ENCODE measurements at places on chromosomes 2 and 18.

DNA sequence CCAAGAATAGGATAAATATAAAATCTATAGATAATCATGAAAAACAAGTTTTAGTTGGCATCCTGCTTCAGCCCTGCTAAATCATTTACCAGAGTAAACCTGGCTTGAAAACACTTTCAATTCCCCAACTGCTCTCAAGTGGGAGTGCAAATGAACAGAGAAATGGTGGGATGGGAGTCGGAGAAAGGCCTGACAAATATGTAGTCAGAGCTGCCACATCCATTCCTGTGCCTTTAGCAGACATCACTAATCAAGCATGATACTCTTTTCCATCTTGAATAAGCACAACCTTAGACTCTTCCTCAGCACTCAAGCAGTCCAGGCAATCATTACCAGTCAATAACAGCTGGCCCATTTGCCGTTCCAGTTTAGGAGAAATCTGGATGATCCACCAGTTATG lies 101.3 kb downstream of the ANKRD44 start:
- DNase-seq: no peak

- no peak for DNase-seq
Measured at GRCh38 chr2:23375448-23375847, 9.5 kb upstream of the KLHL29 start.

DNA sequence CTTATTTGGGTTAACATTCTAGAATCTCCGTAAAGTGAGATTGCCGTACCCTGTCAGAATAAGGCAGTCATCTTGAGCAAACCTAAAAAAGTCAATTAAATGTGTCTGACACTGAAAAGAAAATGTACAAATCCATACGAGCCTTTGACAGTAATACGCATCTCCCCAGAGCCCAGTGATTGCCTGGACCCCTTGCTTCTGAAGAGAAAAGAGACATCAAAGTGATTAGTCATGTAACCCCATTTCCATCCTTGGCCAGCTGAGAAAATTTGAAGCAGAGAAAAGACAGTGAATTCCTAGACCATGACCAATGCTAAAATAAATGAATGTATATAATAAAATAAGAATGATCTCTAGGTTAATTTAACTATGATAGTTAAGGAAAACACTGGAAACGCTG lies 1499.4 kb downstream of the SUCLG1 start:
- DNase-seq: no peak

DNA sequence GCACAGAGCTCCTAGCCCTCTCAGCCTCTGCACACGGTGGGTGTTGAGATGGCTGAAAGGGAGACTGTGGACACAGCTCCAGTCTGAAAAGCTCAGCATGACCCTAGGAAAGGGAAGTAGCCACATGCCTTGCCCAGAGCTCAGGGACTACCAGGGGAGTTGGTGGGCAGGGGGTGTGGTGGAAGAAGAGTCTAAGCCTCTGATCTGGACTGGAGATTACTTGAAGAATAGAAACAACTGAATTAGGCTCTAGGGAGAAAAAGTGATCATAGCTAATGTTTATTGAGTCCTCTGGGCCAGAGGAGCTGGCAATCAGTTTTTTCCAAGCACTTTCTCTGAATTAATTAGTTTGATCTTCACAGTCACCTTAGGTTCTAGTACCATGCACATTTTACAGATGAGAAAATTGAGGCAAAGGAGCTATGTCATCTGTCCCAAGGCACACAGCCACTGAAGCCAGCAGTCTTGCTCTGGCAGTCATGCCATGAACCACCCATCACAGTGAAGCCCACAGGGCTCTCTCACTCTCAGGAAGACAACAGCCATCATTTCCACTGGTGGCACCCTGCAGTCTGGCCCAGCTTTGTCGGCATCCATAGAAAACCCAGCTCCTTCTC lies 10.3 kb downstream of the SDC1 start:
- no peak for DNase-seq

DNA sequence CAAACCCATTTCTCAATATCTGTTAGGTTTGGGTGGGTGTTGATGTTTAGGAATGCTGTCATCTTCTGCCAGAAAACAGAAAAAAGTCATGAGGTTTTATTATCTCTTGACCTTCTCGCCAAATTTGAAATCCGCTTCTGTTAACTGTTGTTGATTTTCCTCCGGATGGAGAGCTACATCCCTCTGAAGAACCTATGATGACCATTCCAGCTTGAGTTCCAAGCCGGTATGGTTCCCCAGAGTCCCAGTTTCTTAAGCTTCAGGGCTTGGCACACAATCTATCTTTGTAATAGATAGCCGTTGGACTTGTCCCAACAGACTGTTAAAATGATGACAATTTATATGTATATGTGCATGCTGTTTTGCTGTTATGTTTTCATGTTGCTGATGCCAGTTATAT lies 1201.0 kb downstream of the LRP1B start:
- no peak for DNase-seq

GRCh38 chr2:96927405-96928171 lies 57.7 kb upstream of the SEMA4C start:
- no peak for DNase-seq
